ENCODE measurements at places on chromosomes 1 and 21. TPM values are rescaled to one million over a fixed set of nuclear protein-coding genes. Genes with fewer than 3 reads are reported as not detected.

- no peak for DNase-seq
Measured at GRCh38 chr1:21568006-21568746, 59.0 kb downstream of the ALPL start.

DNA sequence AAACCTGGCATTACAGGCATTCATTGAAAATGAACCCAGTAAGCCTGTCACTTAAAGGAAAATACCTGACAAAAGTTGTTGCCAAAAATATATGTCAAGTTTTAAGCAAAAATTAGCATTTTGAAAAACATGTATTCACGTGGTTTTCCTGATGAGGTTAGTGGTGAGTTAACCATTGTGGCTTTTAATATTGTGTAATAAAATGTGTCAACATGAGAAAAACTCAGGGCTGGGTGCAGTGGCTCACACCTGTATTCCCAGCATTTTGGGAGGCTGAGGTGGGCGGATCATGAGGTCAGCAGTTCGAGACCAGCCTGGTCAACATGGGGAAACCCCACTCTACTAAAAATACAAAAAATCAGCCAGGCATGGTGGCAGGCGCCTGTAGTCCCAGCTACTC is 731.4 kb downstream of the KCNT2 start:
- no peak for DNase-seq

Gene HCN3
- total RNA-seq, result 3.3 TPM

DNA sequence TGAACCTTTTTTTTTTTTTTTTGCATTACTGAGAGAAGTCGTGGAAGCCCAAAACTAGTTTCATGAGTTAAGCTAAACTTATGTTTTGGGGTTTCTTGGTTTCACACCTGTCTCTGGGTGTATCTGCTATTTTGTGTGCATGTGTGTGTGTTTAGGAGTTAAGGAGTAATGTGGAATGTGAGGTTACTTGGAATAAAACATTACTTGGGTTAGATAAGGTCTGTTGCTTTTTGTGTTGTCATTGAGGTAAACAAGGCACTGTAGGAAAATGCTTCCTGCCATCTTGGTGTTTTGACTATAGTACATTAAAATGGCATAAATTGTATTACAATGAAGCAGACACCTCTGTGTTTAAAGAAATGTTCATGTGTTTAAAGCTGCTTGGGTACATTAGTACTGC is 2.9 kb downstream of the TENT5C start:
- no peak for DNase-seq

Gene PPP1R12B
- 15.8 TPM for total RNA-seq

- no peak for DNase-seq
Measured at GRCh38 chr1:43669878-43670277, 19.9 kb downstream of the KDM4A start.

GRCh38 chr21:44291936-44292811 is 6.5 kb downstream of the AIRE start:
- no peak for DNase-seq

DNA sequence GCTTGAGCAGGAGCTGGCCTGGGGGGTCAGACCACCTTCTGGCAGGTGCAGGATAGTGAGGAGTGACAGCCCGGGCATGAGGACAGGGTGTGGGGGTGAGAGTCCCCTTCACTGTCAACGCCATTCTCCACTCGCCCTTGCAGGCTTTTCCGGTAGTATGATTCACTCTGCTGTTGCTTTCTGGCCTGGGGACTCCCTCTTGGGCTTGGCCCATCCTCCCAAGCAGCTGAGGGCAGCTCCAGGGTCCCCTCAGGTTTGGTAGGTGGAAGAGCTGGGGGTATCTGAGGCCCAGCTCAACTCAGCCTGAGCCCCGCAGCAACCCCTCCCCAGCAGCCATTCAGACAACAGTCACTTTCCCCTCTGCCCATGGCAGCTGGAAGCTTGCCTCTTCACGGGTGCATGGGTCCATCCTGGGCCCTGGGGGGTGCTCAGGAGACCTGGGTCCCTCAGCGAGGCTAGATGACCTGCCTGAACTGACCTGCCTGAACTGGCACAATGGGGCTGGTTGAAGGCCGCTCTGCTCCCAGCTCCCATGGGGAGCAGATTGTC is 1.3 kb downstream of the CLDN19 start:
- no peak for DNase-seq

Gene KLHL20
- total RNA-seq, result 17.8 TPM

GRCh38 chr21:32947736-32948135 is 78.0 kb upstream of the OLIG2 start:
- no peak for DNase-seq

Gene USH2A
- total RNA-seq, result not detected

DNA sequence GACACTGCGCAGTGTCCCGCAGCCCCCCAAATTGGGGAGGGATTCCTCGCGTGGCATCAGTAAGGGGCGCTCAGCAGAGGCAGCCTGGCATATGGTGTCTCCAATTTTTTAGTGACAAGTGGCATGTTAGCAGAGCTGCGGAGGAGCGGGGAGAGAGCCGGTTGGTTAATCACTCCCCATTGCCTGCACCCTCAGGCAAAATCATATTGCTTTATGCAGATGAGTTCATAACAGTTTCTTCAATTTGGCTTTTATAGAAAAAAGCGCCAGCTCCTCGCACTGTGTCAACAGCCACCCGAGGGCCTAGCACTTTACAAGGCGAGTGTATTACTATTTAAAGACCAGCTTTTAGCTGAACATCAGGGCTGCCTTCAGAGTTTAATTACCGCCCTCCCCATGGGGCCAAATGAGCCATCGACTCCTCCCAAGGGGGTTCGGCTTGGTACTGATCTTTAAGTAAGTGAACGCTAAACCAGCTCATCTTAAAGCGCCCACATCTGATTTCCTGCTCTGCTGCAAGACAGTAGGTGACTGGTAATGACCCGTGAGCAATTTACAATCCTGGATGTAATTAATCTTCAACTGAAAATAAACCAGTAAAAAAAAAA is 298.9 kb downstream of the DSCAM start:
- DNase-seq, result no peak

DNA sequence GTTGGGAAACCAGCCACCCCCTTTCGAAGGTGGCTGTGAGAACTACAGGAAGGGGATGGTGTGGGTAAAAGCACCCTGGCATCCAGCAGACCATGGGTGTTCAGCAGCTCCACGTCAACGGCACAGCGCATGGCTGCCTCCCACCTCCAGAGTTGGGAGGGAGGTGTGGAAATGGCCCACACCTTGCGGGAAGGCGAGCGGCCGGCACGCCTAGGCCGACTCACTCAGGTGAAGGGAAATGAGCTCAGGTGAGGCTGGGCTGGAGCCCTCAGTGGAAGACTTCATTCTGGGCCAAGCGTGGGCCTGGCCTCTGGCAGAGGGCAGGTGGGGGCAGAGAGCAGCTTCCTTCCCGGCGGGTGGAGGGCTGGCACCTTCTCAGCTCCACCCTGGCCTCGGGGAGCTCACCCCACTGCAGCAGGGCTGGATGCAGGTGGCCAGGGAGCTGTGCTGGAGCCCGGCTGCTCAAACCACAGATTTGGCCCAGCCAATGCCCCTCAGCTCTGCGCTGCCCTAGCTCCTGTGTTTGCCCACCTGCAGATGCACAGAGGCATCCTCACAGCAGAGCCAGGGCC is 24.8 kb upstream of the ALDH4A1 start:
- no peak for DNase-seq

Gene OLFML3
- total RNA-seq, result 0.10 TPM

GRCh38 chr1:46401964-46402626 is 8.0 kb downstream of the FAAH start:
- DNase-seq, result no peak

All from activated T-helper 1 cell treated with anti-CD3 and anti-CD28 coated beads, Interleukin-12 subunit alpha, Interleukin-12 subunit beta, Interleukin-2, Interleukin-4 antibody, amounts not matched to agents 30 ng/mL and 10 ng/mL and 1 ng/mL, durations not matched to agents 14 hours and 24 hours and 36 hours (primary cell).